ENCODE measurements at places on chromosomes 1 and 21. TPM values are rescaled to one million over a fixed set of nuclear protein-coding genes. Genes with fewer than 3 reads are reported as not detected.
A peak's percentile ranks its signal among the peaks of the same experiment; 100 is the strongest.

Gene C1orf105
- not detected for total RNA-seq

Gene GSTM1
- 23.8 TPM for total RNA-seq

Gene UBL4B
- not detected for total RNA-seq

Gene MPL
- total RNA-seq = not detected

Gene DCST1
- not detected for total RNA-seq

Gene NECTIN4
- total RNA-seq = 6.3 TPM

DNA sequence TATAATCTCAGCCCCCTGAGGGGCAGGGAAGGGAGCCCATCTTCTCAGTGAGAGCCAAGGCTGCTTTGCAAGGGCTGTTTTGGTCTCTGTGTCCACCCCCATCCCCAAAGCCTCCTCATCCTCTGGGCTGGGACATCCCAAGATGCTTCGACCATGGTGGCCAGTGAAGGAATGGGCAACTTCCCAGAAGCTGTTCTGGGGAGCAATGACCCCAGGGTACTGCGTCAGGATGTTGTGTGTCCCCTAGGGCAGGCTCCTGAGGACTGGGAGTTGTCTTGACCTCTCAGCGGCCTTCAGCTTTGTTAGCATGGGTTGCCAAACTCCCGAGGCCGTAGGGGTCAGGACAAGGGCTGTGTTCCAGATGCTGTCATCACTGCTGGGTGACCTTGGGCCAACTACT is 238.4 kb upstream of the POU3F1 start:
- DNase-seq = no peak

DNA sequence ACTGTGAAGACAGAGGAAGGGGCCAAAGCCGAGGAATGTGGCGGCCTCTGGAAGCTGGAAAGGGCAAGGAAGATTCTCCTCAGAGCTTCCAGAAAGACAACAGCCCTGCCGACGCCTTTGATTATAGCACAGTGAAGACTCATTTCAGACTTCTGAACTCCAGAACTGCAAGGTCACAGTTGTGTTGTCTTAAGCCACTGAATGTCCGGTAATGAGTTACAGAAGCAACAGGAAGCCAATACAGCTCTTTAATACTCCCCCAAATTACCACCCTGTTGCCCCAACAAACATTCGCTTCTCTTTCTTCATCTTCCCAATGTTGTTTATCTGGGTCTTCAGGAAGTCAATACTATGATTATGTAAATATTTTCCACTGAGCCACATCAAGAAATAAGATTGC is 44.0 kb downstream of the ETS2 start:
- no peak for DNase-seq

DNA sequence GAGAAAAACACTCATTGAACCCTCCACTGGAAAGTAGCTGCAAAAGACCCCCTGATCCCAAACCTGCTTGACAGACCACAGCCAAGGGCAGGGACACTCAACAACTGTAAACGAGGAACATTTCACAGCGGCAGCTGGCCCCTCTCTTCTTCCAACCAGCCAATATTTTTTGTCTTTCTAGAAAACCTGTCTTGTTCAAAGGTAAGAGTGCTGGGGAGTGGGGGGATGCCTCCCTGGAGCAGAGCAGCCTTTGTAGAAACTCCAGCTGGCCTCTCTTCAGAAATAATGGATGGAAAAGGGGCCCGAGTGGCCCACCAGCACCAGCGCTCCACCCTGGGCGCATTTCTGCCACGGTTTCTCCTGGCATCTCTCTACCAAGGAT is 384.0 kb downstream of the RRAGC start:
- no peak for DNase-seq

DNA sequence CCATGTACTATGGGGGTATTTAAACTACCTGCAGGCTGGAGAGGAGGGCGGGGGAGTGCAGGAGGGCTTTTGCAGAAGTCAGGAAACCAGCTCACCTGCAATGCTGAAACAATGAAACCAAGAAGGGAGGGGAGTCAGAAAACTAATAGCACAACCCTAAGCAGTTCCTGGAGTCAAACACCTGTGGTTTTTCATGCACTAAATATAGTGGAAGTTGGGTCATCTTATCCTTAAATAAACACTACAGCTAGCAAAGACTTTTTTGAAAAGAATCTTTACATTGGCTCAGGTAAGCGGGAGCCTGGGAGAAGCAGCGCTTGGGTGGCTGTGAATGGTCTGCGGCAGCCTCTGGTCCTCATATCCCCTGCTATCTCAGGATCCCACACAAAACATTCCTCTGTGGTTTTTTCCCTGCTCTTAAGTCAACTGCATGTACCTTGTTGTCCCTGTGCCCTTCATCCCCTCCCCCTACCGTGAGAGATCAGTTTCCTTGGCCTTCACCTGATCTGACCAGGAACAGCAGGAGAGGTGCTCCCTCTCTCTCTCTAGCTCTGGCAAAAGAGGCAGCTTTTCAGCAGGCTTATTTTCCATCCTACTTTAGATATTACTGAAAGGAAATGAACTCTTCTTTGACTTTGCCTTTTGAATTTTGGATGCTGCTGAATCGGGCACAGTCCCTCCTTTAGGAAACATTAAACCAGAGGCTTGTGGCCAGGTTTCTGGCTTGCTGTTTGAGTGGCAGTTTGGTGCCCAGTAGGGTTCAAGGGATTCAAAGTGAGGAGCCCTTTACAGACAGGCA is 26.6 kb downstream of the TENT5C start:
- no peak for DNase-seq

- no peak for DNase-seq
Observed at GRCh38 chr1:55441489-55441888, 226.3 kb upstream of the USP24 start.

GRCh38 chr1:221437926-221438325 is 304.0 kb downstream of the DUSP10 start:
- DNase-seq = peak; percentile 34

- no peak for DNase-seq
Observed at GRCh38 chr1:198747127-198747526, 108.3 kb downstream of the PTPRC start.

GRCh38 chr1:16920951-16921350 is 780 bp upstream of the CROCC start:
- no peak for DNase-seq

GRCh38 chr1:57615956-57616355 is 192.1 kb upstream of the DAB1 start:
- no peak for DNase-seq

DNA sequence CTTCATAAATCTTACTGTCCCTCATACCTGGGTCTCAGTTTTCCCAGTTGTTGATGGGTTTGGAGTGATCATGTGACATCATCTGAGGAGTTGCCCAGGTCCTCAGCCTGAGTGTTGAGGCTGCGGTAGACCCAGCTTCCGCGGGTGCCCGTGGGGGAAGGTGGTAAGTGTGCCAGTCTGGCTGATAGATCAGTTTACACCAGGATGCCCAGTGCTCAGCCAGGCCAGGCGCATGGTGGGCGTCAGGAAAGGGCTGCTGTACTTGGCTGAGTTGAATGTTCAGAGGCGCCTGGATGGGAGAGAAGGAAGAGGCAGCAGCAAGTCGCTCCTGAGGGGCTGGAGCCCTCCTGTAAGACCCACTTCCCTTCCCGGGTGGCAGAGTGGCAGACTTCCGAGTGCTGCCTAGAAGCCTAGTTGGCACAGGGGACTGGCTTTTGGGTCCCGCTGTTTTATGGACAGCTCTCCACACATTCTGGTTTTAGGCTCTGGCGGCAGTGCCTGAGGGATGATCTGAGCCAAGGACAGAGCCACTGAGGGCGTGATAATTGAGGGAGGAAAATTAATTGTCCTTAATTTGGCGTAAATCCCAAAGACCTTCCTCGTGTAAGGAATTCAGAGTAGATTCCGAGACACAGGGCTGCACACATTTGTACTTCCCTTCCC is 35.8 kb downstream of the PTPRF start:
- DNase-seq = no peak

GRCh38 chr1:70376196-70376595 is 21.7 kb upstream of the ANKRD13C start:
- no peak for DNase-seq

GRCh38 chr1:23242414-23242813 is 25.1 kb upstream of the HTR1D start:
- no peak for DNase-seq

DNA sequence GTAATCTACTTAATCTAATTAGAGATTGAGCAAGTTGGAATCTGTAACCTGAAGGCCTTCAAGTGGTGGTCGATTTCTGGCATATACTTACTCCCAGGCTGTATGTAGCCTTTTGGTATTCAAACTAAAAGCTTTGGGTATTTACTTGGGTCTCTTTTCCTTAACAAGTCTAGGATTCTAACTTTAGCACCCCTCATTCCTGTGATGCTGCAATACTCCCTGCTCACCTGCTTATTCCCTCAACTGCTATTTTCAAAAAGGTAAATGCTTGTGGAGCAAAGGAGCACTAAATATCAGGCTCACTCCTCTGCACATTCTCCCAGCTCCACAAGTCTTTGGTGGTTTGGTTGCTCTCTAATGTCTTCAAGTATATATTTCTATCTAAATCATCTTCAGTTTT is 68.0 kb upstream of the CYYR1 start:
- DNase-seq = no peak

DNA sequence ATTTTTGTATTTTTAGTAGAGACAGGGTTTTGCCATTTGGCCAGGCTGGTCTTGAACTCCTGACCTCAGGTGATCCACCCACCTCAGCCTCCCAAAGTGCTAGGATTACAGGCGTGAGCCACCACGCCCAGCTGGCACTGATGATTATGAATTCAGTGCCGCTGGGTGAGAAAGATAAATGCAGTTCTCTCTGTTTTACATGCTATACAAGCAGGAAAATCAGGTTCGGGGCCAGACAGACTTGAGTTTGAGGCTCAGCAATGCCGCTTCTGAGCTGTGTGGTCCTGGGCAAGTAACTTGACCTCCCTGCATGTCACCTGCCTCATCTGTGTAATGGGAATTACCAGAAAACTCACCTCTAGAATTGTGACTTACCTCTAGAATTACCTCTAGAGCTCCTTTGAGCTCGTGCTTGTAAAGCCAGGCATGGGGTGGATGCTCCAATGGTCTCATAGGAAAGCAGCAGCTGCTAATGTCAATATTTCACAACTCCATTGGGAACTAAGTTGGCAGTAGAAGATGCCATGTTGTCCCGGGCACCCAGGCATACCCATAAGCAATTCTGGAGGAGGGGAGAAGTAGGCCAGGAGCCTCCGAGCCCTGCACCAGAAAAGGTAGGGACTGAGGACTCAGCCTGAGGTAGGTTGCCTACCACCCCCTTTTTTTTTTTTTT is 119.8 kb upstream of the SLC25A33 start:
- no peak for DNase-seq

DNA sequence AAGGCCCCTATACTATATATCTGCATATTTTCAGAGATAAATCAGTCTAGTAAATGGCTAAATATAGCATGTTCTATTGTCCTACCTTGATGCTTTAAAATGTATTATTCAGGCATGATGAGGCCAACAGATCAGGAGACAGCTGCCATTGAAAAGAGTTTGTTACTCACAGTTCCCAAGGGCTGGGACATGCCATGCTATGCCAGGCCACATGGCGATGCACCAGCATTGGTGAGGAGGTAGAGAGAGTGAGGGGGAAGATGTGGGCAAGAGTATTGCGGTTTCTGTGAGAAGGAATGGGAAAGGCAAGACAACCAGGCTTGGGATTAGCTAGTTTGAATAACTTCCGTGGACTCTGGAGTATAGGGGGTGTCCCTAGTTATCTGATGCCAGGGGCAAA is 316.5 kb downstream of the DISC1 start:
- no peak for DNase-seq

GRCh38 chr1:5296095-5296494 is 641.7 kb downstream of the AJAP1 start:
- no peak for DNase-seq

DNA sequence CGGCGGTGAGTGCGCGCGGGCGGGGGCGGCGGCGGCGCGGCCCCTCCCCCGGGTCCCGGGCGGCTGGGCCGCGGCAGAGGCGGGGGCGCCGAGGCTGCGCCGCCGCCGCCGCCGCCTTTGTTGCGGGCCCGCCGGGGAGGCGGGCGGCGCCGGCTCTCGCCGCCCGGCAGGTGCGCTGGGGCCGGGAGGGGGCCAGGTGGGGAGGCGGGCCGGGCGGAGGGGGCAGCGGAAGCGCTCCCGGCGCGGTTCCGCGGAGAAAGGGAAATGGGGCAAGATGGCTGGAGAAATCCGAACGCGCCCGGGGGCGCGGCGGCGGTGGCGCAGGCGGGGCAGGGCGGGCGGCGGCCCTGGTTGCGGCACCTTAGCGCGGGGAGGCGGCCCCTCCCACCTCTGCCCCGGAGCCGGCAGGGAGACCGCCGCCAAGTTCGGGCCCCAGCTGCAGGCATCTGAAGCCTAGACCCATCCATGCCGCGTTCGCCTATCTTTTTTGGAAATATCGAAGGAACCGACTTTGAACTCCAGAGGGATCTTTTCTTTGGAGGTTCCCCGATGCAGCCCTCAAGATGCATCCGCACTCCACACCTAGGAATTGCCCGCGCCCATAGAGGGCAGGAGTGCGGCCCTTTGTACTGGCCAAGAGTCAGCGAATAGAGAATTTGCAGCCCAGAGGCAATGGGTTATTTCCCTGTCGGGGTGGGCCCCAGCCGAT is 479 bp downstream of the POGK start:
- peak; percentile 24 for DNase-seq

- DNase-seq = no peak
Observed at GRCh38 chr1:151347523-151348246, 633 bp upstream of the RFX5 start.

GRCh38 chr1:42221952-42222606 is 57.5 kb upstream of the GUCA2A start:
- peak; percentile 43 for DNase-seq

DNA sequence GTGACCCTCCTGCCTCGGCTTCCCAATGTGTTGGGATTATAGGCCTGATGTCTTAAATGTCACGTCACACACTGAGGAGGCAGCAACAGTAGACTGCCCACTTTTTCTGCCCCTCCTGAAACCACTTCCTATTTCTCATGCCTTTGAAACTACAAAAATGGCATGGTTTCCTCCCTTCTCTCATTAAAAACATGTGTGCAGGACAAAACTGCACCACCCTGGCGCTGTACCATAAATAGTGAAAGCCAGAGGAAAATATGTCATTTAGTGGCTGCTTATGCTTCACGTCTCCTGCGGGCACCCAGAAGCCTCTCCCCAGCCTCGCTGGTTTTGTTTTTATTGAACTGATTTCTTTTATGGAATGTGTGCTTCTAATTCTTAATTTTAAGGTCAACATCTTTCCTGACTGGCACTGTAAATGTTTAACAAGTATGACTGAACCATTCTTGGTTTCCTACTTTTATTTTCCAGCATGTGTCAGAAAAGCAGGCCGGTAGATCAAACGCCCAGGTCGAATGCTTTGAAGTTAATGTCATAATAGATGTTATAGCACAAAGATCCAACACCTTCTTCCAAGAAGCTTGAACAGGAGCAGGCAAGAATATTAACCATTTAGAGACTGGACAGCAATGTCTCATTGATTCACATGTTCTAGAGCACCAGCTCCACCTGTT is 59.6 kb upstream of the C1orf87 start:
- peak; percentile 47 for DNase-seq

DNA sequence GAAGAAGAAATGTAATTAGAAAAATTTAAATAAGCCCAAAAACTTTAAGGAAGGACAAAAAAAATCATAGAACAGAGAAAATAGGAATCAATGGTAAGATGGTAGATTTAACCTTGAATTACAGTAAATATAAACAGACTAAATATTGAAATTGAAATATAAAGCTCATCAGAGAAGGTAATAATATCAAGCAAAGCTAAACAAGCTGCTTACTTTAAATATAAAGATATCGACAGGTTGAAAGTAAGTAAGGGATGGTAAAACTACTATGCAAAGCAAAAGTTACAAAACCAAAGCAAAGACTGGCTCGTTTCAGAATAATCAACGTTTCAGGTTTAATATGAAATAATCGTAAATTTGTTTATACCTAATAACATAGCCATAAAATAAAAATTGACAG is 137.0 kb upstream of the KCNJ15 start:
- DNase-seq = no peak

- DNase-seq = no peak
Observed at GRCh38 chr1:208122612-208123358, 121.4 kb downstream of the PLXNA2 start.

GRCh38 chr1:94284476-94284875 is 47.1 kb upstream of the ARHGAP29 start:
- no peak for DNase-seq

Measured in umbilical cord (tissue), 2 donors.